ENCODE measurements at places on chromosomes 11 and 22. TPM values are rescaled to one million over a fixed set of nuclear protein-coding genes. Genes with fewer than 3 reads are reported as not detected.

DNA sequence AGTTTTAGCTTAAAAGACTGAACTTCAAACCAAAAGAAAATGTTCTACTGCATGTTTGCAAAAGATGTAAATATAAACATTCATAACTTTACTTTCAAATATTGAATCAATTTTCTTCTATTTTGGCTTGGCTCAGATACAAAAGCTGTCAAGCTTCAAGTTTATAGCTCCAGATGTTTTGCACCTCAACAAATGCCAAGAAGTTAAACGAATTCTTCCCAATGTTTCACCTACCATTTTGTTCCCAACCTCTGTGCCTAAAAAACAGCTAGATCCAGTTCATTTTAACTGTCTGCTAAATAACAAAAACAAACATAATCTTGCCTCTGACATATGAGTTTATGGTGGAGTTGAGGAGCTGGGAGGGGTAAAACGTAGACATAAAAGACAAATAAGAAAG lies 76.5 kb downstream of the RAB30 start:
- no peak for DNase-seq

DNA sequence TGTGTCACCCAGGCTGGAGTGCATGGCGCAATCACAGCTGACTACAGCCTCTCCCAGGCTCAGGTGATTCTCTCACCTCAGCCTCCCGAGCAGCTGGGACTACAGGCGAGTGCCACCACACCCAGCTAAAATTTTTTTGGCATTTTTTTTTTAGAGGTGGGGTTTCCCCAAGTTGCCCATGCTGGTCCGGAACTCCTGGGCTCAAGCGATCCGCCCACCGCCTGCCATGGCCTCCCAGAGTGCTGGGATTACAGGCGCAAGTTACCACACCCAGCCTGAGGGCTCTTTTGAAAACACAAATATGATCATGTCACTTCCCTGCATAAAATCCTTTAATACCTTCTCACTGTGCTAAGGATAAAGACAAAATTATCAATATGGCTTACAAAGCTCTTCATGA lies 88.1 kb downstream of the MAML2 start:
- no peak for DNase-seq

DNA sequence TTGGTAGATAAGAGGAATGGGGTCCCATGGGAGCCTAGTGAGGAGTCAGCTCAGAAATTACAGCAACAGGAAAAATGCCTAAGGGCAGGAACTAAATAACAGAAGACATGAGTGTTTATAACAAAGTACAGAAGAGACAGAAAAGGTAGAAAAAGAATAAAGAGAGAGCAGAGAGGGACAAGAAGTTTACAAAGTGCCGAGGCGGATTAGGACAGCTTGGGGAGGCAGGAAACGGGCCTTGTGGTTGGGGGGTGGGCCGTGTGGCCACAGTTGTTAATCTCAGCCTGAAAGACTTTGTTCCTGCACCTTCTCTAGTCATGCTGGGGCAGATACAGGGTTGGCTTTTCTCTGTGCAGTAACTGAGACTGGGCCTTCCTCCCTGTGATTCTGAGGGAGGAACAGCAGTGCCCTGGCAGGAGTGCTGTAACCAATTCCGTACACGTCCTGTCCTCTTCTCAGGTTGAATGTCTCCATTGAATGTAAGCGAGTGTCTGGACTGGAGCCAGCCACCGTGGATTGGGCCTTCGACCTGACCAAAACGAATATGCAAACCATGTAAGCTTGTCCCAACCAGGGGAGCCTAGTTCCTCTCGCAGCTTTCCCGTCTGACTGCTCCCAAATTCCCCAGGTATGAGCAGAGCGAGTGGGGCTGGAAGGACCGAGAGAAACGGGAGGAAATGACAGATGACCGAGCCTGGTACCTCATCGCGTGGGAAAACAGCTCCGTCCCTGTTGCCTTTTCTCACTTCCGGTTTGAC lies 13.2 kb downstream of the NAA40 start:
- no peak for DNase-seq

- DNase-seq: no peak
These were observed 82.3 kb upstream of the NARS2 start for GRCh38 chr11:78656984-78657383.

GRCh38 chr11:36699271-36699670 lies 101.2 kb upstream of the RAG2 start:
- DNase-seq: no peak

DNA sequence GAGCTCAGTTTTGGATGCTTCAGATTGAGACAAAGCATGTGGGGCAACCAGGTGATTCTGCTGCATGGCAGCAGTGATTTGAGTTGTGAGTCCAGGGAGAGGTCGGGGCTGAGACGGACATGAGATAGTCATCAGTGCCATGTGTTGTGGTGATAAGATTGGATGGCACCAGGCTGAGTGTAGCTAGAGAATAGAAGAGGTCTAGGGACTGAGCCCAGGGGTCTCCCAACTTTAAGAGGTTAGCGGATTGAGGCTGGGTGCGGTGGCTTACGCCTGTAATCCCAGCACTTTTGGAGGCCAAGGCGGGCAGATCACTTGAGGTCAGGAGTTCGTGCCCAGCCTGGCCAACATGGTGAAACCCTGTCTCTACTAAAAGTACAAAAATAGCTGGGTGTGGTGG lies 6.3 kb upstream of the CTSD start:
- DNase-seq: no peak

GRCh38 chr22:48307931-48308330 lies 1519.7 kb downstream of the BRD1 start:
- no peak for DNase-seq

GRCh38 chr11:122685041-122685440 lies 29.5 kb downstream of the UBASH3B start:
- no peak for DNase-seq

GRCh38 chr22:23904573-23905254 lies 10.5 kb downstream of the MIF start:
- DNase-seq: no peak

- DNase-seq: no peak
These were observed 62.1 kb upstream of the AMOTL1 start for GRCh38 chr11:94705891-94706615.

GRCh38 chr22:48921411-48921903 lies 906.2 kb downstream of the BRD1 start:
- no peak for DNase-seq

DNA sequence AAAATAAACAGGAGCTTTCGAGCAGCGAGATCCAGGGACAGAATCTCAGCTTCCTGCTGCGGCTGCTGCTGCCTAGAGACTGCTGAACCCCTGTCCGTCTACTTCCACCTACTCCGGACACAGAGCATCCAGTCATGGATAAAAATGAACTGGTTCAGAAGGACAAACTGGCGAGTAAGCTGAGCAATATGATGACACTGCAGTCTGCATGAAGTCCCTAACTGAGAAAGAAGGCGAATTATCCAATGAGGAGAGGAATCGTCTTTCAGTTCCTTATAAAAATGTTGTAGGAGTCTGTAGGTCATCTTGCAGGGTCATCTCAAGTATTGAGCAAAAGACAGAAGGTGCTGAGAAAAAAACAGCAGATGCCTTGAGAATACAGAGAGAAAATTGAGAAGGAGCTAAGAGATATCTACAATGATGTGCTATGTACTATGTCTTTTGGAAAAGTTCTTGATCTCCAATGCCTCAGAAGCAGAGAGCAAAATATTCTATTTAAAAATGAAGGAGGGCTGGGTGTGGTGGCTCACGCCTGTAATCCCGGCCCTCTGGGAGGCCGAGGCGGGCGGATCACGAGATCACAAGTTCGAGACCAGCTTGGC lies 11.1 kb upstream of the MS4A2 start:
- peak; percentile 27 for DNase-seq

DNA sequence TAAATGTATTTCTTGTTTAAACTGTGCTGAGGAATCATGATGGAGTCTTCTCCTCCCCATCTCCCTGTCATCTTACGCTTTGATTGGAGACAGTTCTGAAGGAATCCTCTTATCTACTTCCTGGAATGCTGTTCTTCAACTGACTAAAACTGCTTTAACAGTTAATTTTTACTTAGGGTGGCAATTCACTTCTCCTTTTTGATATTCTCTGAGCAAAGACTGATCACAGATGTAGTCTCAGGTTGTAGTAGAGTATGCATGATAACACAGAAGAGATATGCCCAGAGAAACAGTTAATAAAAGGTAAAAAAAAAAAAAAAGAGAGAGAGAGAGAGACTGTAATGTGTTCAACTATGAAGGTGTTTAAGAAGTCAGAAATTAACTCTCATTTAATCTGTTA lies 1.4 kb upstream of the CASP5 start:
- DNase-seq: no peak

- DNase-seq: no peak
These were observed 524.5 kb downstream of the NTM start for GRCh38 chr11:131894615-131895544.

GRCh38 chr11:66639066-66639813 lies 737 bp downstream of the RBM4 start:
- DNase-seq: peak; percentile 71

GRCh38 chr22:31615491-31615860 lies 46.5 kb downstream of the PISD start:
- DNase-seq: no peak

GRCh38 chr22:27975381-27976013 lies 56.4 kb upstream of the PITPNB start:
- DNase-seq: peak; percentile 31

DNA sequence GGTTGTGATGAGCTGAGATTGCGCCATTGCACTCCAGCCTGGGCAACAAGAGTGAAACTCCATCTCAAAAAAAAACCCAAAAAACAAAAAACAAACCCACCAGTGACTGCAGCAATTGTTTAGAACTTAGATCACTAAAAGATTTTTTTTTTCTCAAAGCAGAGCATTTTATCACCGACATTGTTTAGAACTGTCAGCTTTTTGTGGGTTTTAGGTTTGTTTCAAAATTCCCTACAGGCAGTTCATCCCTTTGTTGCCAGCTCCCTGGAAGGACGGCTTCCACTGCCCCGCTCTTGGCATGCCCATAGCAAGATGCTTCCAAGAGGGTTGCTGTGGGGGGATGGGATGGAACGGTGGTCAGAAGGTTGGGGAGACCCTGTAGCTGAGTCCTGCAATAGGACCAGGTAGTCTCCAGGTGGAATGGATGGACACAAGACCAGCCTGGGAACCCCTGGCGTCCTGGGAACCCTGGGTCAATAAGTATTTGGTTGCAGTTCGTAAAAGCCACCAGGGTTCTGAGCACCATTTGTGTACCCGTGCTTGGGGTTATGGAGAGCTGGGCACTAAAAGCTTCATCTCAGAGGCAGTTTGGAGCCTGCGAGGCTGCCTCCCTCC lies 46.7 kb downstream of the TSPAN18 start:
- no peak for DNase-seq

GRCh38 chr22:31861226-31861840 lies 83.0 kb upstream of the YWHAH start:
- no peak for DNase-seq

DNA sequence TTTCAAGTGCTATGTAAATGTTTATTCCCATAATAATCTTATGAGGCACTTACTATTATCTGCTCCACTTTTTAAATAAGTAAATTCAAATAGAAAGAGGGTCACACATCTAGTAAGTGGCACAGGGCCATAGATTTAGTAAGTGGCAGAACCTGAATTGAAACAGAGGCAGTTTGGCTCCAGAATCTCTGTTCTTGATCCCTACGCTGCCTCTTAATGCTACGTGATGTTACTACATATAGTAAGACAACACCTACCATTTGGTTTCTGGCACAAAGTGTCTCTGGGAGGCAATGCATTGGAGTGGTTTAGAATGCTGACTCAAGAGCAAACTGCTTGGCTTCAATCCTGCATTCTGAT lies 1018.3 kb downstream of the DLG2 start:
- no peak for DNase-seq

DNA sequence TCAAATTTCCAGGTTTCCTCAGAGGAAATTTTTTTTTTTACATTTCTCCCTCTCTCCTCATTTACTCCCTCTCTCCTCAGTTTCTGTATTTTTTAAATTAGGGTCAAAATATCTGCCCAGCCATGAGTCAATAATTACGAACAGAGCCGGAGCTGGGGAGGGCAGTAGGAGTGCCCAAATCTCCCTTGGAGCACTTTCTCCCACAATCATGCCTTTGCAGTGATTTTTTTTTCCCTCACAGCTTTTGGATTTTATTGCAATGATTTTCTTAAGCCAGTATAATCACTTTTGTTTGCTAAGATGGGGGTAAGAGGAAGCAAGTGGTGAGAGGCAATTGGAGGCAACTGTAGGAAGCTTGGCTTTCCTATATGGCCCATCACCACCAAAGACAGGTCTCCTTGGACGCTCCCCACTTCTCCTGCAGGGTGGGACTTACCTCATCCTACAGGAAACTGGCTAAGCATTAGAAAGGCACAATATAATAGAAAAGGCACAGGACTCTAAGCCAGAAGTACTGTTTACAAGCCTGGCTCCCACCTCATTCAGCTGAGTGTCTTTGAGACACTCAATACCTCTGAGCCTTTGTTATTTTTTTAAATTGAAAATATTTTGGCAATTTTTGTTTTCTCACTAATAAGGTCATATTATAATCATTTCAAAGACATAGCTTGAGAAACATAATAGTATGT lies 192.6 kb upstream of the PITPNB start:
- DNase-seq: no peak

- no peak for DNase-seq
These were observed 154.2 kb upstream of the TTC12 start for GRCh38 chr11:113159988-113160807.

FERMT3 gene
- 64.4 TPM for total RNA-seq

NAALAD2 gene
- total RNA-seq: 1.1 TPM

SPI1 gene
- not detected for total RNA-seq

TRPM5 gene
- not detected for total RNA-seq

FXYD6 gene
- total RNA-seq: 1.9 TPM

C11orf42 gene
- not detected for total RNA-seq

CLP1 gene
- total RNA-seq: 20.9 TPM

NRXN2 gene
- total RNA-seq: not detected

TRIM48 gene
- total RNA-seq: not detected

Measured in endothelial cell of umbilical vein (primary cell).